A549 (cell line): ENCODE measurements at places on chromosomes 3 and 15.

- no peak for DNase-seq
These were observed 339.1 kb downstream of the TIGIT start for GRCh38 chr3:114632757-114633424.

DNA sequence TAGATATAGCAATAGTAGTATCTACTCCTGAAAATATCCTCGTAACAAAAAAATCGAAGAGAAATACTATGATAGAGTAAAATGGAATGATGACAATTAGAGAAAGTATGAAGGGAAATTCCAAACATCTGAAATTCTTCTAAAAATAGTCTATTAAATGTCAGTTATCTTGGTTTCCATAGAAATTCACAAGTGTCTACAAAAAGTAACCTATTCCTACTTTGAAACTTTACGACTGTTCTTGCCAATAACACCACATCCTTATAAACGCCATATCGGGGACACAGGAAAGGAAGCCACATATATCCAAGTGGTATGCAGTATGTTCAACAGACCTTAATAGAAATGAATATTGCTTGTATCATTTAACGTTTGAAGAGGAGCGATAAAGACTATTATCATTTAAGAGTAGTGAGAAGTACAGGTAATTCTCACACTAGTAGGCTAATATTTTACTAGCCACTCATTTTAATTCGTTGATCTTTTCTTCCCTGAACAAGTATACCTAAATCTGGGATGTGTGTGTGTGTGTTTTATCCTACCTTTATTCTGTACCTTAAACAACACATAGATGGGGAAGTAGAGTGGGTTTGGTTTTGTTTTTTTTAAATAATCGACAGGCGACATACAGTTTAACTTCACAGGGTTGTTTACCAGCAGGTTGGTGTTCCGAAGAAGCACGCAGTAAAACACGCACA lies 1.2 kb downstream of the GPR176 start:
- DNase-seq, result no peak

DNA sequence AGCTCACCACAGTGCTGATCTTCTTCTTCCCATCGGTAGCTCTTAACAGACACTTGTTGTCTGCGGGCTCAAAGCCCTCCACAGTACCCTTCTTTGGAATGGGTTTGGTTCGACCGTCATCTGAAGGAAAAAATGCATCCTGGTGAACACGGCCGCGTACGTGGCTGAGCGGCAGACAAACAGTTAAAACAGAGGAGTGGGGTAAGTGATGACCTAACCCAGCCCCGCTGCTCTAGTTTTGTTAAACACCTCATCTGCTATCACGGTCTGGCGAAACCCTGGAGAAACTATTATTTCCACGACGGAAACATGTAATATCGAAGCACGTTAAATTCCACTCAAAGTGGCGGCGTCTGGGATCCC lies 725 bp downstream of the SRP14 start:
- no peak for DNase-seq

DNA sequence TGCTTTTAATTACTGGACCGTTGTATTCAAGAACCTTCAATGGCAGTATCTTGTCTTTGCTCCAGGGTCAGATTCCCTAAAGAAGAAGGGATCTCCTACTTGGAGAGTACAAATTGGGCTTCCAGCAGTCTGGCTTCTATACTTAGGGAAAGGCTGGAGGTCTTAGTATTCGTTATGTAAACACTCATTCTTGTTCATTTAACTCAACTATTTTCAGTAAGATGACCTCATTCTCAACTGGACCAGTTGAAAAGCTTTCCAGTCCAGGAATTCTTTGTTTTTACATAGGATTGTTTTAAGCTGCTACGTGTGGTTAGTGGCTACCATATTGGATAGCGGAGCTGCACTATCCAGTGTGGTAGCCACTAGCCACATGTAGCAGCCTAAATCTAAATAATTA lies 4.6 kb downstream of the SENP5 start:
- DNase-seq, result no peak

DNA sequence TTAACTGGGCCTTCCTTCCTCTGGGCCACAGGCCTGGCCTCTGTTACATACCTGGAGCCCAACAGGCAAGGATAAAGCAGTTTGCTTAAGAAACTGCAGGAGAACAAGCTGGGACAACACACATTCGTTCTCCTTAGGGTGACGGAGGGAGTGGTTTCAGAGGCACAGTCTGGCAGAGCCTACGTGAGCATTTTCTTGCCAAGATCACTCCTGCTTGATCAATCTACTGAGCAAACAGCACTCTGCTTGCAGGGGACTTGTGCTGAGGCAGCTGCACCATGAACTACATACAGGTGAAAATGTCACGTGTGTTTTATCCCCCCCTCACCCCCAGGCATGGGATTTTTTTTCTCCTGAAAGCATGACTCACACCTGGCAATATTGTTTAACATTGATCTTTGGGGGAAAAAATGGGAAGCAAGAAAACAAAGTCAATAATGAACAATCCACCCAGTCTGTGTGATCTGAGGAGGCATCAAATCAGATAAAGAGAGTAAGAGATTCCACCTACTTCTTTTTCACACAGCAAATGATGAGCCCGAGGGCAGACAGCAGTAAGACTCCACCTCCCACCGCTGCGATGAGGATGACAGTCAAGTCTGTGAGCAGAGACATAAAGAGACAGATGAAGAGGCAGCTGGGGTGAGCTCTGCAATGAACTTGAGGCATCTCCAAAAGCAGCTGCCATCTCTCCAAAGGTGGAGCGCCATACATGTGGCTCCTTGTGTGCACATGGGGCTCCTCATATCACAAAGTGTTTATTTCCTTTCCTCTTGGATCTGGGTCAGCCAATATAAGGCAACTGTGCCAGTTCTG lies 57.4 kb downstream of the CDCP1 start:
- DNase-seq, result no peak
